HAP-1 (cell line): ENCODE measurements at places on chromosomes 5 and 9.

GRCh38 chr5:25349746-25350145, 705.0 kb upstream of the CDH10 start:
- no peak for DNase-seq

GRCh38 chr5:52107210-52107905, 680.4 kb upstream of the ITGA1 start:
- no peak for DNase-seq

GRCh38 chr9:133460405-133461175, 812 bp downstream of the CACFD1 start:
- no peak for DNase-seq

- DNase-seq = no peak
Measured at GRCh38 chr9:121842612-121842978, 191.2 kb downstream of the DAB2IP start.

GRCh38 chr5:169507051-169507450, 76.5 kb upstream of the SPDL1 start:
- no peak for DNase-seq

GRCh38 chr9:117746263-117746662, 42.1 kb downstream of the TLR4 start:
- no peak for DNase-seq

DNA sequence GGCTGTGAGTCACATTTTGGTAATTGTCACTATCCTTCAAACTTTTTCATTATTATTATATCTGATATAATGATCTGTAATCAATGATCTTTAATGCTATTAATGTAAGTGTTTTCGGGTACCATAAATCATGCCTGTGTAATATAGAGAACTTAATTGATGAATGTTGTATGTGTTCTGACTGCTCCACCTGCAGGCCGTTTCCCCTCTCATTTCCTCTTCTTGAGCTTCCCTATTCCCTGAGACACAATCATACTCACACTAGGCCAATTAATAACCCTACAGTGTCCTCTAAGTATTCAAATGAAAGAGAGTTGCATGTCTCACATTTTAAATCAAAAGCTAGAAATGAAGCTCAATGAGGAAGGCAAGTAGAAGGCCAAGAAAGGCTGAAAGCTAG, 420.9 kb upstream of the SGCD start:
- no peak for DNase-seq

DNA sequence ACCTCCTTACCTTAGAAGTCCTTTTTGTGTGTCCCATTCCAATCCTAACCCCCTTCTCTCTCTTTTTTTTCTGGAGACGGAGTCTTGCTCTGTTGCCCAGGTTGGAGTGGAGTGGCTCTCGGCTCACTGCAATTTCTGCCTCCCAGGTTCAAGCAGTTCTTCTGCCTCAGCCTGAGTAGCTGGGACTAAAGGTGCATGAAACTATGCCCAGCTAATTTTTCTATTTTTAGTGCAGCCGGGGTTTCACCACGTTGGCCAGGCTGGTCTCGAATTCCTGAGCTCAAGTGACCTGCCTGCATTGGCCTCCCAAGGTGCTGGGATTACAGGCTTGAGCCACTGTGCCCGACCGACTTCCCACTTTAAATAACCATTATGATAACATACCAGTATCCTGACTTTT, 17.5 kb downstream of the TMEM38B start:
- DNase-seq = no peak

DNA sequence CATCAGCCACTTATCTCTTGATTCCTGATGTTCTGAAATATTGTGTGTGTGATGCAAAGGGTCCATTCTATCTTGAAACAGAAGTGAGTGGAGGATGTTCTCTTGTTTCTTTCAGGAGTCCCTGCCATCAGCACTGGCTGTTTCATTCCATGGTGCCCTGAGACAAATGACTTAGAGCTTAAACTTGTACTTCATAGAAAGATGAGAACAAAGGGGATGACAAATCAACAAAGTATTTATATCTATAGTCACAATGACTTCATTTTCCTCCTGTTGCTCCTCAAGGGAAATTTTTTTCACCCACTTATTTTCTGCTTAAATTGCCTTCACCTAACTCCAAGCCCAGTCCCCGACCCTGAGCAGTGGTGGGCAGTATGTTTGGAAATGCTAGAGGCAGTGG, 171.6 kb downstream of the TARS1 start:
- no peak for DNase-seq

GRCh38 chr5:79346420-79346824, 110.5 kb downstream of the JMY start:
- DNase-seq = no peak

- DNase-seq = no peak
Measured at GRCh38 chr9:36985769-36986467, 48.1 kb downstream of the PAX5 start.

DNA sequence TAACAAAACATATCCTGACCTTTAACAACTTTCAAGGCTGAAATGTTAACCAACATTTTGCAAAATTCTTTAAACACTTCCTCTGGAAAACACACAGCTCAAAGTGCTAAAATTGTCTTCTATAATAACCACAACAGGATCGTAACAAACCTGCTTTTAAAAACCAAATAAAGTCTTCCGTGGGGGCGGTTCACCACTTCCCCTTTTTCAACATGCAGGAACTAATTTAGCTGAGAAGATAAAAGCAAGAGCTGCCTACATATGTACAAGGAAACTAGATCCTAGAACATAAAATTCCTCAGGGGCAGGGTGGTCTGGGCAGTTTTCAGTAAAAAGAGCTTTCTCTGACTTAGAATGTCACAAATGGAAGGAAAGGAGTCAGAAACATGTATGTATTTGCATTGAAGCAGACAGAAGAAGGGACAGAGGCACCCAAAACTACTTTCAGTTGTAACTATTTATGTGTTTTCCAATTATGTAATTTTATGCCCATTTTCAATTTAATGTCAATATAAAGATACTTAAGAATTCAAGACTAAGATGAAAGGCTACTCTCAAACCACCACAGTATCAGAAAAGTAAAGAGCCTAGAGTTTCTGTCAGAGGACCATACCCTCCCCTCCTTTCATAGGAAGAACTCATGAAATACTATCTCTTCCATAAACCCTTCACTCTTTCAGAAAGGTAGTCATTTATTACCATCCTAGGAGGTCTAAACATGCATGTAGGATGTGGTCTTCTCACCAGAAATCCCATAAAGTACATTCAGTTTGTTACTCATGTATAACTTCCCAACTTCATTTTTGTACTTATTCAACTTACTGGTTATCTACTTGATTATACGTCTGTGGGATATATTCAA, 185.9 kb upstream of the RASA1 start:
- no peak for DNase-seq

DNA sequence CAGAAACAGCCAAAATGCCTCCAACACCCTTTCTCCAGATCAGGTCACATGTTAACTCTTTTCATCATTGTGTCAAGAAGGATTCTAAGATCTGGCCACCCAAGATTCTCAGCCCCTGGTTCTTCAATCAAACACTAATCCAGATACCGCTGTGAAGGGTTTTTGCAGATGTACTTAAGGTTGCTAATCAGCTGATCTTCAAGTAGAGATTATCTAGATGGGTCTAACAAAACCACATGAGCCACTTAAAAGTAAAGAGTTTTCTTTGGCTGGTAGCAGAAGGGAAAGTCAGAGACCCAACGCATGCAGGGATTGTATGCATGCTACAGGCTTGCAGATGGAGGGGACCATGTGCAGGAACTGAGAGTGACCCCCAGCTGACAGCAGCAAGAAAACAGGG, 267.9 kb downstream of the CDK5RAP2 start:
- no peak for DNase-seq

GRCh38 chr5:38515092-38515491, 41.4 kb downstream of the LIFR start:
- DNase-seq = no peak

GRCh38 chr9:134962065-134962972, 44.6 kb upstream of the FCN1 start:
- no peak for DNase-seq

GRCh38 chr9:124273427-124274160, 15.8 kb downstream of the NEK6 start:
- DNase-seq = no peak

- no peak for DNase-seq
Measured at GRCh38 chr9:136900988-136901515, 14.7 kb downstream of the TRAF2 start.

- no peak for DNase-seq
Measured at GRCh38 chr5:84213212-84213611, 171.5 kb downstream of the EDIL3 start.

- DNase-seq = peak; percentile 87
Measured at GRCh38 chr5:167061695-167062094, 1229.8 kb upstream of the WWC1 start.

DNA sequence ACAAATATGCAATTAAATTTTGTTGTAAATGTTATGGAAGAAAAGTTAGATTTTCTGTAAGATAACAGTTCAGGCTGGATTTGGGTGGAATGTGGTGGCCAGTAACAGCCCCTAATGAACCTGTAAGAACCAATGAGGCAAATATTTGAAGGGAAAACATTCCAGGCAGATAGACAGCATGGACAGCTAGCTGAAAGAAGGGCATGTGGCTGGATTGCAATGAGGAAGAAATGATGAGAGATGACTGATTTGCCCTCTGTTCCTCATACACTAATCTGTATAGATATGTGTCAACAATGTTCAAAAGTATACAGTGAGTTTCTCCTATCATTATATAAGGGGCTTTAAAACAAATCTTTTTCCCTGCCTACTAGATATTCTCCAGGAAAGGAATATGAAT, 58.8 kb downstream of the MAN2A1 start:
- DNase-seq = no peak

DNA sequence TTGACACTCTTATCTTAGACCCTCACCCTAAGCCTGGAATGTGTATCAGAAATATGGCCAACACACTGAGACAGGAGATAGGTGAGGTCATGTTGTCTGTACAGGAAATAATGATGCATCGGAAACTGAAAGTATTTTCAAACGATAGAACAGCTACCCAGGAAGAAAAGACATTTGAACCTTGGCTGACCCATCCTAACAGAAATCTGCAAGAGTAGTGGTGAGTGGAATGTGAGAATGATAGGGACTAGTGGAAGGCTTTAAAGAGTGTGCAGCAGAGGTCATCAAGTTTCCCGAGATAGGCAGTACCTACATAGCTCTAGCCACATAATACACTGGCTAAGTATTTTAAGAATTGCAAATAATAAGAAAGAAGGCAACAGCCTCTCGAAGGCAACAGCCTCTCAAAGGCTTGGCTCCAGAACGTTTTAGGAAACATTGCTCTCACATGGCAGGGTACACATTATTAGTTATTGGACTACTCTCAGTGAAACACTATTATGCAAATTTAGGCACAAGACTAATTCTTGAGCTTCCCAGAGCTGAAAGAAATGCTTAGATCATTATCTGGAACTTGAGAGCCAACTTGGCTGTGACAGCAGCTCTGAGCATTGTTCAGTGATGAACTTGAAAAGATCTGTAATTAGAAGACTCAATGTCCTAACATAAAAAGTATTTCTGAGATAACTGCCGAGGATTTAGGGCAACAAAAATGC, 133.1 kb upstream of the FBXL7 start:
- DNase-seq = peak; percentile 24

DNA sequence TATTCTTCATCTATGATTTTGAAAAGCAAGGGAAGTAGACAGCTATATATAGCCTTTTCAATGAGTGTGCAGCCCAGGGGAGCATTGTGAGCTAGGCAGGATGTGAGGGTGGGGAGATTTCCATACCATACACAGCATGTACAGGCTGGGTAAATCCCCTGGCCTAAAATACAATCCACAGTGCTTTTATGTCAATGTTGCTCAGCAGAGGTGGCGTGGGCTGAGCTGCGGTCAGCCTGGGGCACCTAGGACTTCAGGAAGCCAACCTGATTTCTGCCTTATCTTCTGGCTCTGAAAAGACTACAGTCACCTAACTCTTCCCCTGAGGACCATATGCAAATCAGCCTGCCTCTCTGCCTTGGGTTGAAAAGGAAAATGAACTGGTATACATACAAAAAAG, 6.3 kb upstream of the GARIN3 start:
- DNase-seq = no peak

DNA sequence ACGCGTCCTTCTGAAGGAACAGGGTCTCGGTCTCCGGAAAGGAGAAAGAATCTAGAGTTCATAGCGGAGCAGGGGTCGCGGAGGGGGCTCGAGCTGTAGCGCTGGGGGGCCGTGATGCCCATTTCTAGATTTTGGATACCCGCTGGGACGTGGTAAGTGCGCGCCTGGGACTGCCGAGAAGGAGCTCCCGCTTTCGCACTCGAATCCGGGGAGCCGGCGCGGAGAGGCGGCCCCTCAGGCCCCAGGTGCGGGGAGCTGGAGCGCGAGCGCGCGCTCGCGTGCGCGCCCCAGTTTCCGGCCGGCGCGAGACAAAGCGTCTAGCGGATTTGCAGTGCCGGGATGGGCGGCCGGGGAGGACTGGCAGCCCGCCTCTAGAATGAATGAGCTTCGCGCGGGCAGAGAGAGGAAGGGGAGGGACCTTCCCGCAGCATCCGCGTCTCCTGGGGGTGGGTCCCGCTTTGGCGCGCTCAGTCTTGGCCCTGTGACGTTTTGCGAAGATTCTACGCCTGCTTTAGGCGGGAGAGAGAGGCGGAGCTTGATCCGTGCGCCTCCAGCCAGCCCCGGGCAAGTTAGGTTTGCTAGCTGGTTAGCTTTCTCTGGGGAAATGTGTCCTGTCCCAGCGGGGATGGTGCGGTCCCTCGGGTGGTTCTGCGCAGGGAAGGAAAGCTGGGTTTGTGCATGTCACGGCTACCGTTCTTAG, 1.2 kb downstream of the LMNB1 start:
- peak; percentile 97 for DNase-seq

DNA sequence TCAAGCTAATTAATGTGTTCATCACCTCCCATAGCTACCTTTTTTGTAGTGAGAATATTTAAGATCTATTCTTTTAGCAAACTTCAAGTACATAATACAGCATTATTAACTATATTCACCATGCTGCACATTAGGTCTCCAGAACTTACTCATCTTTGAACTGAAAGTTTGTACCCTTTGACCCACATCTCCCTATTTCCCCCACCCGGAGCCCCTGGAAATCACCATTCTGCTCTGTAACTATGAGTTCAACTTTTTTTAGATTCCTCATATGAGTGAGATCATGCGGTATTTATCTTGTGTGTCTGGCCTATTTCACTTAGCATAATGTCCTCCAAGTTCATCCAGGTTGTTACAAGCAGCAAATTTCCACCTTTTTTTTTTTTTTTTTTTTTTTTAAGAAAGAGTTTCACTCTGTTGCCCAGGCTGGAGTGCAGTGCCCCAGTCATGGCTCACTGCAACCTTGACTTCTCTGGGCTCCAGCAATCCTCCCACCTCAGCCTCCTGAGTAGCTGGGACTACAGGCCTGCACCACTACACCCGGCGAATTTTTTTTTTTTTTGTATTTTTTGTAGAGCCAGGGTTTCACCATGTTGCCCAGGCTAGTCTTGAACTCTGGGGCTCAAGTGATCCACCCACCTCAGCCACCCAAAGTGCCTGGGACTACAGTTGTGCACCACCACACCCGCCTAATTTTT, 100.4 kb upstream of the SAP30L start:
- DNase-seq = no peak

GRCh38 chr5:91374893-91375520, 8.1 kb downstream of the ARRDC3 start:
- no peak for DNase-seq
